NCI-H774 (cell line): ENCODE measurements at places on chromosomes 13 and 19.

DNA sequence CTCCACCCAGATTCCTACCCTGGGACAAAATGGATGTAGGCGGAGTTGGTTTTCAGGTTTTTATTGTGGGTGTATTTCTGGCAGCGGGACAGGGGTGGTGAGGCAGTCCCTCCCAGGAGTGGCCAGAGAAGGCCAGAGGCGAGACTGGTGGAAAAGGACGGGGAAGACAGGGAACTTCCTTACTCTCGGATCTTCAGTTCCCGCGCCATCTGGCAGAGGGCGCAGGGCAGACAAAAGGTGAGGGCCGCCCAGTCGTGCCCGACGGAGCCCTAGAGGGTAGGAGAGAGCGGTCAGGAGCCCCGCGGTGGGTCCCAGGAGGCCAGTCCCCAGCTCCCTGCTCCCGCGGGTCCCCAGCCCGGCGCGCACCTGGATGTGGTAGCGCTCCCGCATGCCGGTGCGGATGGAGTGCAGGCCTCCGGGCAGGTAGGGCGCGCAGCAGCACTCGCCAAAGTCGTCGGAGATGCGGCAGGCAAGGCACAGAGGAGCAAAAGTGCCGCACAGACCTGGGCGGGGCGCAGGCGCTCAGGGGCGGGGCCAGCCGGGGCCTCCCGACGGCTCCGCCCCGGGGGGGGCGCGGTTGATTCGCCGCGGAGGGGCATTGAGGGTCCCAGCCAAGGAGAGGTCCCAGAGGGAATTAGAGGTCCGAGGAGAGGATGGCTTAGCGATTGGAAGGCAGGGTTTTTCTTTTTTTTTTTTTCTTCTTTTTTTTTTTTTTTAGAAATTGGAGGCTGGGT lies 3.0 kb downstream of the CNFN start:
- DNase-seq = peak; percentile 66

DNA sequence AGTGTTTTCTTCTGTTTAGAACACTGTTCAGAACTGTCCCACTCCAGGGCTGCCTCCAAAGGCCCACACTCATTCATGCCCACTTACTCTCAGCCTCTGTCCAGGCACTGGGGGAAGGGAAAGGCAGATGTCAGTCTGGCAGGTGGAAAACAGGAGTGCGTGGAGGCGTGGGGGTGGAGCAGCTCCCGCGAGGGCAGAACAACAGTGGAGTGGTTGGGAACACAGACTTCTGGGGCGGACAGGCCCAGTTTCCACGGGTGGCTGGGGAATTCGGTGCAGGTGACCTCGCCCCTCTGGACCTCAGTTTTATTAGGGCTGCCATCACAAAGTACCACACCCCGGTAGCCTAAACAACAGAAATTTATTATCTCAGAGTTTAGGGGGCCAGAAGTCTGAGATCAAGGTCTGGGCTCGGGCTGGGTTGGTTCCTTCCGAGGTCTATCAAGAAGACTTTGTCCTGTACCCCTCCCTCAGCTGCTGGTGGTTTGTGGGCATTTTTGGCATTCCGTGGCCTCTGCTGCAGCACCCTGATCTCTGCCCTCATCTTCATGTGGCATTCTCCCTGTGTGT lies 59.7 kb downstream of the SIPA1L3 start:
- DNase-seq = no peak

GRCh38 chr13:25085125-25085742 lies 10.7 kb upstream of the PABPC3 start:
- DNase-seq = peak; percentile 8

GRCh38 chr19:51750400-51751094 lies 1.1 kb downstream of the FPR1 start:
- DNase-seq = no peak

DNA sequence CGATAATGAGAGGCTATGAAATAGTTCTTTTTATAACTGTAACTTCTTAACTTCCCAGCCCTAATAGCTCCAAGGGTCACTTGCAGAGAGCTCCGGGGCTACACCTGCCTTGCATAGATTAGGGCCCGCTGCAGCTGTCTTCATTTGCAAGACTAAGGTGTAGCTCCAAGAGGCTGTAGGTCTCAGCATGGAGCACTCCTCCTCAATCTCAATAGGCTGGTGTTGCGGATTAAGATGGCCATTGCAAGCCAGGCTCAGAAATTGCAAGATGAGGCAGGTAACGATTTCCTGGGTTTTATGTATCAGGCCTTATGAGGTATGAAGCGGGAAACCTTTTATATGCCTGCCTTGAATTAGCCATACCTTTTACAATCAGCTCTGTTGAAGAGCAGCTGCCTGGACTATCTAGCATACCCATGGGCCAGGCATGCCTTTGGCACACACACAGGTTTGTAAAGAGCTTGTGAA lies 185.7 kb downstream of the TM9SF2 start:
- DNase-seq = no peak

DNA sequence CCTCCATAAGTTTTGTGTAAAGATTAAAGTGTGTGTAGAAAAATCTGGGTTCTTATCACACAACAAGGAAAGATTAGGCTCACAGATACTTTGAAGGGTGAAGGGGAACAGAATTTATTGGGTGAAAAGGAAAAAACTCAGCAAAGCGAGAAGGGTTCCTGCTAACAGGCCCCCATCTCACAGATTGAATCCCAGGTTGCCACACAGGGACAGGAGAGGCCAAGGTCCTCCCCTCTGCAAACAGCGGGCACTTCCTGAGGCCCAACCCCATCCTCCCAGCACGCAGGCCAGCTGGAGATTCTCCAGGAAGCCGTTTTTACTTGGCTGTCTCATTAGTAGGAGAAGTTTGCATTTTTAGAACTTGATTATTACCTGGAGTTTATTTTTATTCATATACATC lies 15.2 kb upstream of the ERCC5 start:
- DNase-seq = no peak

GRCh38 chr13:33015791-33016323 lies 366 bp upstream of the KL start:
- DNase-seq = no peak

GRCh38 chr13:82438320-82438719 lies 1444.0 kb downstream of the SLITRK1 start:
- DNase-seq = no peak

DNA sequence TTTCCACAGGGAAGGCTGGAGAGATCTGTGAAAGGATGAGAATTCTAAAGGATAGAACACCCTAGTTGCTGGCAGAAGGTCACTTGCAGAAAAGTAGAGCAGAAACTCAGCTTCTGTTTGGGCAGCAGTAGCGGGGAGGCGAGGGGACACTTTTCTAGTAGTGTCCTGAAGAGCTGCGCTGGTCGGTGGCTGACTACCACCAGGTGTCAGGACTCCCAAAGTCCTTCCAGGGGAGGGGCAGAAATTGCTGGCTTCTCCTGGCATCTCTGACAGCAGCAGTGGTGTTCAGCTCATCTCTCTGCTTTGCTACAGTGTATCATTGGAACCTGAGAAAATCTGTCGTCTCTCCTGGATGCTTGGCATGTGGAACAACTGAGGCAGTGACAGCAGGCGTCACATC lies 120.9 kb downstream of the ZDHHC20 start:
- DNase-seq = no peak

GRCh38 chr19:17967257-17968051 lies 547 bp downstream of the KCNN1 start:
- DNase-seq = no peak

DNA sequence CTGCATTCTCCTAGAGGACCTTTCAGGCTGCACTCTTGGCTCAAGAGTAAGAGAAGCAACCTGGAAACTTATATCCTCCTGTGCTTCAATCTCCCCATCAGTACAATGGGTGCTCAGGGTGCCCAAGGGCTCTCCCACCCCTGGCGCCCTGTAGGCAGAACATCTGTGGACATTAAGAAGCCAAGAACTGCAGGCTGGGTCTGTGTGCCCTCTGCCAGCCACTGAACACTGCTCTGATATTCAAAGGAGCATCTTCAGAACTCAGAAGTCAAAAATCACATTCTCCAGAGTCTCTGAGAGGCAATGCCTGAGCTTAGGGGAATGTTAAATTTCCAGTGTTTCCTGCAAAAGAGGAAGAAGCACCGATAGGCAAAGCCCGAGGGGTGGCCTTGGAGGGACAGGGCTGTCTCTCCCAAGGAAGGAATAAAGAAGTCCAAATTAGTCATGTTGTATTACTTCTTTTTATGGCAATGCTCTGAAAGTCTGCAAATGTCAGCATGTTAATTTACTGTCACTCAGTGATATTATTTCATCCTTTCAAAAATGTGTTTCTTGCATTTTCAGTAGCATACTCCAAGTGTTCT lies 88.1 kb downstream of the TSHZ3 start:
- DNase-seq = no peak

DNA sequence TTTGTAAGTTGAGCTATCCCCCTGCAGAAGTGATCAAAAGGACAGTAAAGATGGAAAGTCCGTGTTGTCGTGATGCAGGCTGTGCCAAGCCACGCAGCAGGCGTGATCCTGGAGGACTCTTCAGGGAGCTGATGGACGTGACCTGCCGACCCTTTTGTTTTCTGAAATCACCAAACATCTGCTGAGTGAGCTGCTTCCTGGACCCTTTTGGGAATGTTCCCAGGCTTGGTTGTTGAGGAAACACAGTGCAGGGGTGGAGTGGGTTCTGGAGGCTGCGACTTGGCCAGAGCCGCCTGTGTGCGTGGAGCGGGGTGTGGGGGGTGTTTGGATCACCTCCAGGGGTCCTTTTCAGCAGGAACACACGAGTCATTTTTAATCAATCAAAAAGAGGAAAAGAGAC lies 15.4 kb upstream of the CPAMD8 start:
- no peak for DNase-seq
